CD8-positive, alpha-beta memory T cell (primary cell): ENCODE measurements at places on chromosomes 3 and 15. TPM values are rescaled to one million over a fixed set of nuclear protein-coding genes. Genes with fewer than 3 reads are reported as not detected.

DNA sequence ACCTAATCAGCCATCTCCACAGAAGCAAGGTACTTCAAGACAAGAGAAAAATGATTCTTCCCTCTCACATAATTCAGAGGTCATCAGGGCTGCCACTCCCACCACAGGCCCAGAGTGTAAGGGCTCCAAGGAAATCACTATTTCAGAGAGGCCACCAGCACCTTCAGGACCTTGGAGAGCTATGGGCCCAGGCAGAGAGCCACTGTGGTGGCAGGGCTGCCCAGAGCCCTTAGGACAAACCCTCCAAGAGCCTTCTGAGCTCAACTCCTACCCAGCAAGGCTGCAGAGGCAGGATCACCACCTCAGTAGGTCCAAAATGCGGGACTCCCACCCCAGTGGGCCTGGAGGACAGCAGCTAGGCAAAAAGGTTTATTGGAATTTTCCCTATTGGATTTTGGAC, 17.9 kb upstream of the FAN1 start:
- H3K27me3 ChIP-seq, result no peaks in the 10 kb centered on the region
- no peak overlapping the region for H3K4me3 ChIP-seq
- no peaks in the 10 kb centered on the region for H3K4me1 ChIP-seq

DNA sequence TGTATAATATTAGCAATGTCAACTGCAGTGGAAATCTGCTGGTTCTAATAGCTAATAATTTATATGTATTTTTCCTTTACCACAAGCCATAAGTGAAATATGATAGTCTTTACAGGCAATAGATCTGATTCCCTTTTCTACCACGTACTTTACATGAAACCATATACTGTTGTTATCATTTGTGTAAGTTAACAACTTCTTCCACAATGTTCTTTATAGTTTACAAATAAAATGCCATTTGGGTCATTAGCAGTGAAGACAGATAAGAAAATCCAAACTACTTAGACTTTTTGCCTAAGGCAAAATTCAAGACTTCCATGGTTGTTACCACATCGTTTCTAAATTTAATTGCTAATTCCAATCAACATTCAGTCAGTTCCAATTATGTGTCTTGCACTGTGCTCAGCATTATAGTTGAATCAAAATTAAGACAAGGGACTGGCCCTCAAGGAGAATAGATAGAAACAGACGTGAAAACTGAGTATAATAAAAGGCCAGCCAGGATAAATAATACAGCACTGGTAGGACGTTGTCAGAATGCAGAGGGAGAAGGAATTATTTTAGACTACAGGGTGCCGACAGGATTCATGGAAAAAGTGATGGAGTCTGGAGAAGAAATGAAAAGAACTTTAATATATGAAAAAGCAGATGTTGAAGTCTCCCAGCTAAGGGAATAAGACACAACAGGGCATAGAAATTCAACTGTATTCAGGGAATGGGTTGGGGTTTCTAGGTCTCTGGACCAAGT, 249.8 kb downstream of the ALCAM start:
- no peaks in the 10 kb centered on the region for H3K27me3 ChIP-seq
- no peaks in the 10 kb centered on the region for H3K36me3 ChIP-seq
- no peaks in the 10 kb centered on the region for H3K4me1 ChIP-seq
- no peak overlapping the region for H3K27ac ChIP-seq

- H3K27ac ChIP-seq, result no peak overlapping the region
Observed at GRCh38 chr3:18061737-18062656, 319.6 kb upstream of the TBC1D5 start.

DNA sequence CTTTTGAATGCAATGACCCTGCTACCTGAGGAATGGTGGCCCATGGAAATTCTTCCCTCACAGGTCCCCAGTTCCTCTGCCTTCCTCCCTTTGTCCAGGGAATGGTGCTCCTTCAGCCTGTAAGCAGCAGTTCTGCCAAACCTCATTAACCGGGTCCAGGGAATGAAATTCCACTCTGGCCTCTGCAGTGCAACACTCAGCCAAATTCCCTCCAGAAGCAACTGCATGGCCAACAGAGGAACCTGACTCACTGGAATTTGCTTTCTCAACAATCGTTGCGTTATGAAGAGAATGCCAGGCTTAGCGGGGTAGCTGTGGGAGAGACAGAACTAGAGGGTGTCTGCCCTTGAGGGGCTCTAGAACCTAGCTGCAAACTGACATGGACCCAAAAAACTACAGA, 449.4 kb upstream of the PROK2 start:
- no peaks in the 10 kb centered on the region for H3K36me3 ChIP-seq
- DNase-seq, result no peak
- no peaks in the 10 kb centered on the region for H3K27me3 ChIP-seq
- H3K27ac ChIP-seq, result no peak overlapping the region
- no peaks in the 10 kb centered on the region for H3K4me1 ChIP-seq

- H3K36me3 ChIP-seq, result no peaks in the 10 kb centered on the region
- no peaks in the 10 kb centered on the region for H3K4me1 ChIP-seq
- no peak overlapping the region for H3K4me3 ChIP-seq
- DNase-seq, result no peak
- no peak overlapping the region for H3K27ac ChIP-seq
Observed at GRCh38 chr15:99983886-99984286, 250.6 kb upstream of the LYSMD4 start.

GRCh38 chr3:179961071-179961702, 75.5 kb downstream of the PEX5L start:
- no peak overlapping the region for H3K27ac ChIP-seq
- no peaks in the 10 kb centered on the region for H3K36me3 ChIP-seq
- H3K4me1 ChIP-seq, result no peaks in the 10 kb centered on the region
- no peak overlapping the region for H3K4me3 ChIP-seq
- no peak for DNase-seq

- H3K27ac ChIP-seq, result no peak overlapping the region
- no peak for DNase-seq
- no peaks in the 10 kb centered on the region for H3K36me3 ChIP-seq
- H3K27me3 ChIP-seq, result peaks cover 21% of the 10 kb centered on the region
Observed at GRCh38 chr3:98730886-98731537, 32.1 kb upstream of the ST3GAL6 start.

The ZNF662 gene
- 1.5 TPM for total RNA-seq

The DAZL gene
- 0.27 TPM for total RNA-seq
